Progenitor cell of endocrine pancreas (in vitro differentiated cells): ENCODE measurements at places on chromosomes 3 and 15. TPM values are rescaled to one million over a fixed set of nuclear protein-coding genes. Genes with fewer than 3 reads are reported as not detected.

LIPH gene
- total RNA-seq: 0.11 and 0.79 TPM in 2 replicates

DNA sequence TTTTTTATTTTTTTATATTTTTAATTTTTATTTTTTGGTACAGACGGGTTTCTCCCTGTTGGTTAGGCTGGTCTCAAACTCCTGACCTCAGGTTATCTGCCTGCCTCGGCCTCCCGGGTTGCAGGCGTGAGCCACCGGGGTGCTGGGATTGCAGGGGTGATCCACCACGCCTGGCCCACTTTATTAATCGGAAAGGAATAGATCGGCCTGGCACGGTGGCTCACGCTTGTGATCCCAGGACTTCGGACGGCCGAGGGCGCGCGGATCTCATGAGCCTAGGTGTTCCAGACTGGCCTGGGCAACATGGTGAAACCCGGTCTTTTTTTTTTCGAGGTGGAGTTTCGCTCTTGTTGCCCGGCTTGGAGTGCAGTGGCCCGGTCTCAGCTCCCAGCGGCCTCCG, 26.5 kb upstream of the TUBGCP5 start:
- DNase-seq: no peak

WDR72 gene
- 25.0 and 26.6 TPM in 2 replicates for total RNA-seq

DNA sequence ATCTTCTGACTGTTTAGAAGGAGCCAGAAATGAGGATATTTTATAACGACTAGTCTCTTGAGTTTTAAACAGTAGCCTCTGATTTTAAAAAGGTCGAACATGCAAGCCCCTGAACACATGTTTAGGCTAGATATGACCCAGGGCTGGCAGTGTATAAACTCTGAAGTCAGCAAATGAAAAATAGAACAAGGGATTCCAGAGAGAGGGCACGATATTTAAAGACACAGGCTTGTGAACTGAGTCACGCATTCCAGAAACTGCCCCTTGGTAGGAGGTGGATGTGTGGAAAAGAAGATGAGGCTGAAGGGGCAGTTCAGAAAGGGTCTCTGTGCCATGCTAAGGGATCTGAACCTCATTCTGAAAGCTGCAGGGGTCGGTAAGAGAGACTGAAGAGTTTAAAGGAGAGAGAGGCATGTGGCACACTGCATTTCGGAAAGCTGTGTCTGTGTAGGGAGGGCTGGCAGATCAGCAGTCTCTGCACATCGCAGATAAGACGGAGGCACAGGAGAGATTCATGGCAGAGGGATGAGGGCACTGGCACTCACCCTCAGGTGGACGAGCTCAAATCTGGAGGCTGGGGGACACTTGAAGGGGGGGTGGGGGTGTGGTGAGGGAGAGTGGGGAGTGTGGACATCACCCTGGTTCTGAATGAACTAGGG, 22.1 kb downstream of the ST8SIA2 start:
- DNase-seq: no peak

DNA sequence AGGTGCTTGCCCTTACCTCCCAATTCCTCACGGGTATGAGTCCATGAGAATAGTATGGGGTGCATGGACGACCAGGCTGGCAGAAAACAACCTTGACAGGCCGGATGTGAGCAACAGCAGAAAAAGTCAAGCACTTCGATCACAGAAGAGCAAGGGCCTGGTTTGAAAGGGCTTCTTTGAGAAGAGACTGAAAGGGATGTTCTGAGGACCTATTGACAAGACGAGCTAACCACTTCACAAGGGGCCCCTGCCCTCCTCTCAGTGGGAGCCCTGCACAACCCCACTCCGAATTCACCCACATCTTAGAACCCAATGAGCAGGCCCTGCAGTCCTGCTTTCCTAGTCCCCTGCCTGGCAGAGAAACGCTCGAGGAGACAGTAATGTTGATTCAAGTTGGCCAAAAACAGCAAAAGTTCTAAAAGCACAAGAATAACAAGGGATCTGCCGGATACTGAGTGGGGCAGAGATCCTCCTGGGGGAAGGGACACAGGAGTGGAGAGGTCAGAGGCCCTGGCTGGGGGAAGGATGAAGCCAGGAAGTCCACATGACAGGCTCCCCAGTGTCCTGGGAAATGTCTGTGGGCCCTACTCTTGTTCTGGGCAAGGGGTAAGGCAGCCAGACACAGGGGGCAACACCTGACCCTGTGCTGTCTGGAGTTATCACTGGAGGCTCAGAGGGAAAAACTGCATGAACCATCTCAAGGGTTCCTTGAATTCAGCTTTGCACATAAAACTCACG, 14.8 kb upstream of the CX3CR1 start:
- DNase-seq: no peak

GRCh38 chr3:52004163-52004787, 8.6 kb upstream of the RPL29 start:
- DNase-seq: peak; percentile 46

SCAANT1 gene
- total RNA-seq: not detected in 2 replicates

SENP7 gene
- total RNA-seq: 60.9 and 63.7 TPM in 2 replicates

GP5 gene
- total RNA-seq: 0.18 and 0.24 TPM in 2 replicates

DNA sequence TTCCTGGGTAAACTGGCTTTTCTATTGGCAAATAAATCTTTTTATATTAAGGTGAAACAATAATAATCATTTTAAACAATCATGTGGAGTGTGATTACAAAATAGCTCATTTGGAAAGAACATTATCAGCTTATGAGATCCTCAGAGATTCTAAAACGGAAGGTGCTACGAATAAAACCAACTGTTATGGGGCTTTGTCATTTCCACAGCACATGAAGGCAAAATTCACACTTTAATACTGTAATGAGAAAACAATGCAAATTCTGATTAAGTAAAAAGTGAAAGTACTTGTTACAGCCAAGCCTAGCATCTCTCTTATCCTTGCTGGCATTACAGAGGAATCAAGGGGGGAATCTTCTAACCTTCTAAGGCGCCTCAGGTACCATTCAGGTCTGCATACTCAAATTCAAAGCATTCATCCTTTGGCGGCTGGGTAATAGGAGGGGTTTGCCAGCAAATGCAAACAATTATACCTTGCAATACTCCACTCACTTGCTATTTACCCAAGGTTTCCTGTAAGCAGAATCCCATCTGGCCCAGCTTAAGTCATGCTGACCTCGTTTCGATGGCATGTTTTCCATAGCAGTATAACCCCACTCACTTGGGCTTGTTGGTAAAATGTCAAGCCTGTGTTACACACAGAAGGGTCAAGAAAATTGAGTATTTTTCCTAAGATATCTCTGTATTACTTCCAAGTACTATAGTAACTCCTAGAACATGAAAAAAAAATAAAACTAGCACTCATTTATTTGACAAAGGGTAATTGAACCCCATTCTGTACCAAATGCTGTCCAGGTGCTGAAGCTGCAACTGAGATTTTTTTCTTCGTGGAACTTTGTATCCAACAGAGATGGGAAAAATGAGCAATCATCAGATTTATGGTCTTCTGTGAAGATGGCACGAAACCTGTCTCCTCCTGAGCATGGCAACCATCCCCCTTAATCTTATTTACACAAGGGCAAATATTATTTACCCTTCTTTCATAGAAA, 183.7 kb upstream of the LMCD1 start:
- DNase-seq: no peak
